ENCODE measurements at places on chromosomes 2 and 18. TPM values are rescaled to one million over a fixed set of nuclear protein-coding genes. Genes with fewer than 3 reads are reported as not detected.

Gene SMC6
- 16.8 TPM for total RNA-seq

Gene CNTNAP5
- total RNA-seq = 0.58 TPM

Gene MSH6
- total RNA-seq = 46.3 TPM

Gene C2orf80
- total RNA-seq = not detected

Gene MC2R
- total RNA-seq = not detected

Gene ASIC4
- 0.18 TPM for total RNA-seq

Gene AQP12B
- total RNA-seq = 0.58 TPM

Gene SFTPB
- total RNA-seq = 1.7 TPM

Gene BCL2L11
- 27.5 TPM for total RNA-seq

Gene POTEC
- total RNA-seq = not detected

Gene SLC66A3
- total RNA-seq = 23.6 TPM

Gene LYPD1
- total RNA-seq = 57.0 TPM

Gene GPR45
- not detected for total RNA-seq

Gene FKBP1B
- total RNA-seq = 5.9 TPM

Gene IL37
- not detected for total RNA-seq

Gene NTSR2
- not detected for total RNA-seq

Gene PXDN
- 210 TPM for total RNA-seq

Gene ERICH2
- total RNA-seq = not detected

Gene TRIM43
- total RNA-seq = 0.18 TPM

Gene SLC14A1
- 14.9 TPM for total RNA-seq

Gene SLC40A1
- 104 TPM for total RNA-seq

Gene CNNM3
- 23.5 TPM for total RNA-seq

Gene ZNF521
- total RNA-seq = 58.0 TPM

Gene MC4R
- not detected for total RNA-seq

Gene AQP4
- total RNA-seq = 0.93 TPM

Gene WDR75
- total RNA-seq = 48.3 TPM

Gene CCDC121
- 6.2 TPM for total RNA-seq

Gene ARHGEF4
- 6.7 TPM for total RNA-seq

Gene ABCG5
- total RNA-seq = 0.18 TPM

Gene MYO7B
- 21.7 TPM for total RNA-seq

Gene TMEM185B
- 34.2 TPM for total RNA-seq

Gene ASXL3
- 13.4 TPM for total RNA-seq

Gene CPLX4
- not detected for total RNA-seq

Gene GRHL1
- total RNA-seq = 5.4 TPM

Gene B3GNT7
- total RNA-seq = 4.7 TPM

Gene PRSS56
- 0.18 TPM for total RNA-seq

Gene KRTCAP3
- 1.1 TPM for total RNA-seq

Gene ECEL1
- 8.1 TPM for total RNA-seq

Gene RAD51AP2
- 0.12 TPM for total RNA-seq

Gene FOXI3
- 0.06 TPM for total RNA-seq

Gene ADAM23
- total RNA-seq = 3.9 TPM

Gene DLX2
- total RNA-seq = not detected
